KBM-7 (cell line): ENCODE measurements at places on chromosomes 12 and 14.

GRCh38 chr14:61899497-61899896 lies 137.3 kb downstream of the SNAPC1 start:
- DNase-seq = no peak

GRCh38 chr14:22375321-22375930 lies 213.6 kb downstream of the DAD1 start:
- DNase-seq = peak; percentile 61

GRCh38 chr14:105322791-105323556 lies 8.4 kb downstream of the PACS2 start:
- DNase-seq = no peak

DNA sequence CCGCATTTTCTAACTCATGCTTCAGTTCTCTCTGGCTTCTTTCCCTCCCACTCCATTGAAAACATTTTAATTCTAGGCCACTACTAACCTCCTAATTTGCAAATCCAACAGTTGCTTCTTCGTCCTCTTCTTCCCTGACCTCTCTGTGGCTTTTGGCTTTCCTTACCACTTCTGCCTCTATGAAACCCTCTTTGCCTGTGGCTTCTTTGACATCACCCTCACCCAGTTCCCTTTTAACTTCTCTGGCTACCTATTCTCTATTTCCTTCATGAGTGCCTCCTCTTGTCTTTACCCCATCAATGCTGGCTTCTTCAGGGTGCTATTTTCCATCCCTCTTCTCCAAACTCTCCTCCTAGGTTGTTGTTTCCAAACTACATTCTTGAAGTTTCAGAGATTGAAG lies 4.4 kb upstream of the HCFC2 start:
- peak; percentile 25 for DNase-seq

GRCh38 chr12:3105690-3106479 lies 28.7 kb downstream of the TSPAN9 start:
- no peak for DNase-seq

DNA sequence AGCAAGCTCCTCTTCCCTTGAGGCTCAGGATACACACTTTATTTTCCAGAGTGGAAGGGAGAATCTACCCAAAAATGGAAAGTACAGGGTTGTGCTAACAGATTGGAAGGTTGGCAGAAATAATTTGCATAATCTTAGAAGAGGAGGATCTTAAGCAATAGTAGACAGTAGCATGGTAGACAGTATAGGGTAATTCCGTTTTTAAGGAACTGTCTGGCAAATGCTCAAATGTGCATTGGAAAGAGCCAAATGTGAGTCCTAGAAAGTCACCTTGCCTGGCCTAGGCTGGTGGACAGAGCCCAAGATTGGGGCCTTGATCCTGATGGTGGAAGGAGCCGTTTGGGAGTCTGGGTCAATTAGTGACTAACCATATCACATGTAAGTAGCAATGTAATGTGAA lies 13.1 kb upstream of the CARMIL3 start:
- DNase-seq = no peak

- peak; percentile 67 for DNase-seq
Measured at GRCh38 chr12:6828781-6829535, 751 bp downstream of the P3H3 start.

GRCh38 chr14:93691042-93691780 lies 97.1 kb downstream of the PRIMA1 start:
- DNase-seq = no peak
